Subcutaneous preadipocyte (primary cell): ENCODE measurements at places on chromosomes 5 and 9. TPM values are rescaled to one million over a fixed set of nuclear protein-coding genes. Genes with fewer than 3 reads are reported as not detected.

SGCD gene
- total RNA-seq, result 1.6 and 5.5 TPM in 2 replicates

C9orf78 gene
- 22.8 and 26.0 TPM in 2 replicates for total RNA-seq

GPR150 gene
- 0.20 and 0.37 TPM in 2 replicates for total RNA-seq

CCDC180 gene
- total RNA-seq, result 1.8 and 2.0 TPM in 2 replicates

MEF2C gene
- 3.1 and 4.4 TPM in 2 replicates for total RNA-seq

SOHLH1 gene
- not detected in 2 replicates for total RNA-seq

DRD1 gene
- not detected in 2 replicates for total RNA-seq

KIF27 gene
- 2.2 and 3.1 TPM in 2 replicates for total RNA-seq

BDP1 gene
- total RNA-seq, result 18.0 and 25.6 TPM in 2 replicates

OR1J2 gene
- total RNA-seq, result 0.20 and 0.73 TPM in 2 replicates

EQTN gene
- total RNA-seq, result not detected in 2 replicates

PPP2R2B gene
- total RNA-seq, result not detected in 2 replicates

EGFL7 gene
- 2.6 and 8.8 TPM in 2 replicates for total RNA-seq

ARSB gene
- total RNA-seq, result 13.2 and 14.9 TPM in 2 replicates

HEMGN gene
- total RNA-seq, result not detected in 2 replicates

ZDHHC11 gene
- 0.37 and 2.0 TPM in 2 replicates for total RNA-seq

CNTNAP3B gene
- total RNA-seq, result not detected in 2 replicates

DDX4 gene
- total RNA-seq, result not detected in 2 replicates

FSD1L gene
- 6.2 and 9.2 TPM in 2 replicates for total RNA-seq

NOXA1 gene
- total RNA-seq, result 0.20 and 0.37 TPM in 2 replicates

INIP gene
- 16.2 and 19.9 TPM in 2 replicates for total RNA-seq

STK32A gene
- 0.59 and 0.73 TPM in 2 replicates for total RNA-seq

PLGRKT gene
- total RNA-seq, result 13.2 and 17.6 TPM in 2 replicates

TAF1L gene
- total RNA-seq, result not detected in 2 replicates

FASTKD3 gene
- total RNA-seq, result 10.3 and 15.1 TPM in 2 replicates

C5orf58 gene
- not detected in 2 replicates for total RNA-seq

PTGDS gene
- total RNA-seq, result 0.59 and 4.8 TPM in 2 replicates

STOML2 gene
- total RNA-seq, result 201 and 210 TPM in 2 replicates

ANKRD31 gene
- under 0.01 and 0.20 TPM in 2 replicates for total RNA-seq

CTXN3 gene
- total RNA-seq, result not detected in 2 replicates

TMEM203 gene
- 32.0 and 34.6 TPM in 2 replicates for total RNA-seq

BTNL3 gene
- not detected in 2 replicates for total RNA-seq

GABBR2 gene
- total RNA-seq, result under 0.01 and 0.37 TPM in 2 replicates

CDH6 gene
- total RNA-seq, result under 0.01 TPM in 1 of 2 replicates, not detected in the other

SLC6A18 gene
- not detected in 2 replicates for total RNA-seq

KIF12 gene
- total RNA-seq, result not detected in 2 replicates

TSSK1B gene
- under 0.01 and 0.20 TPM in 2 replicates for total RNA-seq

SLC46A2 gene
- not detected in 2 replicates for total RNA-seq

CNOT6 gene
- 6.2 and 9.6 TPM in 2 replicates for total RNA-seq

CAVIN4 gene
- 0.37 and 0.78 TPM in 2 replicates for total RNA-seq

NR5A1 gene
- total RNA-seq, result not detected in 2 replicates

RAI14 gene
- total RNA-seq, result 139 and 173 TPM in 2 replicates

OBP2A gene
- not detected in 2 replicates for total RNA-seq

MRPL36 gene
- total RNA-seq, result 59.2 and 60.8 TPM in 2 replicates

CYLC2 gene
- total RNA-seq, result not detected in 2 replicates

IL33 gene
- 3.9 and 11.0 TPM in 2 replicates for total RNA-seq

NFIB gene
- total RNA-seq, result 57.3 and 61.4 TPM in 2 replicates

OMD gene
- 0.20 and 0.37 TPM in 2 replicates for total RNA-seq

CKMT2 gene
- 0.78 and 2.9 TPM in 2 replicates for total RNA-seq

SETD9 gene
- total RNA-seq, result 6.6 and 13.3 TPM in 2 replicates

GARNL3 gene
- 1.1 and 1.8 TPM in 2 replicates for total RNA-seq

FOXD4L4 gene
- total RNA-seq, result 0.20 TPM in 1 of 2 replicates, not detected in the other

ZNF366 gene
- total RNA-seq, result not detected in 2 replicates

CDC20B gene
- total RNA-seq, result not detected in 2 replicates

CCDC183 gene
- 0.20 and 0.37 TPM in 2 replicates for total RNA-seq

HMMR gene
- total RNA-seq, result 44.8 and 60.4 TPM in 2 replicates
